Hepatocyte (in vitro differentiated cells): ENCODE measurements at places on chromosomes 13 and 19. TPM values are rescaled to one million over a fixed set of nuclear protein-coding genes. Genes with fewer than 3 reads are reported as not detected.

The ZNF442 gene
- polyA plus RNA-seq = 1.3 and 4.4 TPM in 2 replicates

- H3K4me1 ChIP-seq = no peaks in the 10 kb centered on the region
- DNase-seq = no peak
- H3K27me3 ChIP-seq = no peaks in the 10 kb centered on the region
- no peak within 1 kb of the TSS for H3K4me3 ChIP-seq
- no peak within 1 kb of the TSS for H3K27ac ChIP-seq
- no peaks in the 10 kb centered on the region for H3K36me3 ChIP-seq
These were observed at the start of gene MUC16 for GRCh38 chr19:9009935-9010651. TSS of gene MUC16 (minus strand) at chr19:9010409.

GRCh38 chr19:5803752-5804515 lies 933 bp upstream of the NRTN start:
- no peaks in the 10 kb centered on the region for H3K36me3 ChIP-seq
- peak; percentile 98 for DNase-seq
- peak overlapping the region; percentile 24 for H3K4me3 ChIP-seq

The CEACAM3 gene
- polyA plus RNA-seq = not detected in 2 replicates

DNA sequence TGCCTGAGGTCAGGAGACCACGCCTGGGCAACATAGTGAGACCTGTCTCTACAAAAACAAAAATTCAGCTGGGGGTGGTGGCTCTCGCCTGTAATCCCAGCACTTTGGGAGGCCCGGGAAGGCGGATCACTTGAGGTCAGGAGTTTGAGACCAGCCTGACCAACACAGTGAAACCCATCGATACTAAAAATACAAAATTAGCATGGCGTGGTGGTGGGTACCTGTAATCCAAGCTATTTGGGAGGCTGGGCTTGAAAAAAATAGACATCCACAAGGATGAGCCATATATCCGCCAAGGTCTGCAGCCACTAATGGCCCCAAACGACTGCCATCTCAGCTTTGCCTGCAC lies 3.1 kb downstream of the RPS16 start:
- H3K27ac ChIP-seq = no peak overlapping the region
- H3K4me3 ChIP-seq = no peak overlapping the region
- no peaks in the 10 kb centered on the region for H3K27me3 ChIP-seq

DNA sequence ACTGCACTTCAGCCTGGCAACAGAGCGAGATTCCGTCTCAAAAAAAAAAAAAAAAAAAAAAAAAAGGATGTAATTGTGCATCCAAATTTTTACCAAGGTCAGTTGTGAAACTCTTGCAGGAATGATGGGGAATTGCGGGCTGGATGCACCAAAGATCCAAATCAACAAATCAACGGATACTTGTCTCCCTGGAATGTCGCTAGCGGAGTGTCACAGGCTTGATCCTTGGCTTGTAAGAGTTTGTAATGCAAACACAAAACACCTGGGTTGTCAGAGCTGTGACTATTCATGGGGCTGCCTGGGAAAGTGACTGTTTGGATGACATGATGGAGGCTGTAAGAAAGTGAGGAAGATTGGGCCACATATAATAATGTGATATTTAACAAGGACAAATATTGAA lies 4.2 kb downstream of the KANK3 start:
- peaks cover 8% of the 10 kb centered on the region for H3K4me1 ChIP-seq
- no peak overlapping the region for H3K27ac ChIP-seq
- H3K4me3 ChIP-seq = no peak overlapping the region

The SPRED3 gene
- polyA plus RNA-seq = 2.3 and 3.9 TPM in 2 replicates

The GNG8 gene
- polyA plus RNA-seq = 2.4 and 4.6 TPM in 2 replicates

GRCh38 chr13:62525652-62526051 lies 1110.0 kb upstream of the PCDH20 start:
- H3K27ac ChIP-seq = no peak overlapping the region
- H3K36me3 ChIP-seq = no peaks in the 10 kb centered on the region

DNA sequence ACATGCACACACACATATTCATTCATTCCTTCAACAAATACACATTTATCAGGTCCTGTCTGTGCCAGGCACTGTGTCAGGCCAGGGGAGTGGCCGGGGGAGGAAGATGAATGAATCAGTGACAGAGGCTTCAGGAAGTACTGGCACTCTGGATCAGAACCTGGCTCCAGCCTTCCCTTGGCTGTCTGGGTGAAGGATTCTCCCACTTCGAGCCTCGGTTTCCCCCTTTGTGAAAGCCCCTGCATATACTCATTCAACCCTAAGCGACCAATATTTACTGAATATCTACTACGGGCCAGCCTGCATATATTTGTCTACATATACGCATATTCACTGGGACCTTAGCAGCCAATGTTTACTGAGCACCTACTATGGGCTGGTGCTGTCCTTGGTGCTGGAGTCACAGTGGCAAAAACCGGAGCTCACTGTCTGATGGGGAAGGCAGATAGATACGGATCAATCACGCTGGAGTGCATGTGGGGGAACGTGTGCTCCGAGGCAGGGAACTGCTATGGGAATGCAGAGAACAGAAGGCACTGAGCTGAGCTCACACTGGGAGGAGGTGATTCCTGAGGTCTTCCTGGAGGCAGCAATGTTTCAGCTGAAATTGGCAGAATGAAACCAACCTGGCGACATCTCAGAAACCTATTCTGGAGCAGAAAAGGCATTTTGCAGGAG lies 636 bp upstream of the ZNF579 start:
- no peaks in the 10 kb centered on the region for H3K27me3 ChIP-seq
- peak; percentile 50 for DNase-seq
- peak overlapping the region; percentile 78 for H3K4me3 ChIP-seq
- H3K36me3 ChIP-seq = no peaks in the 10 kb centered on the region

The KIR2DL1 gene
- polyA plus RNA-seq = not detected in 2 replicates

DNA sequence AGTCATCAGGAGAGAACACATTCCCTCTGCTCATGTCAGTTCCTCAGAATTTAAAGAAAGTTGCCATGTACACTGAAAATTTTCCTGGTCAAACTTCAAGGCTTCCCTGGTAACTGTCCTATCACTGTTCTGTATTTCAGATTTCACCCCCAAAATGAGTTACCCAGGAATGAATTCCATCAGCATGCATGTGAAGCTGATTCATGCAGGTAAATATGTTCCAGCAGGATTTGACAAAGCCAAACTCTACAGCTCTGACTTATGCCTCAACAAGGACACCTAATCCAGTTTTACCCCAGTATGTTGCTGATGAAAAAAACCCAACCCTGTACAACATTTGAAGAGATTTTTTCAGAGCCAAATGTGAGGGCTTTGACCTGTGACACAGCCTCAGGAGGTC lies 21.5 kb downstream of the LIG4 start:
- H3K4me3 ChIP-seq = no peak overlapping the region
- no peaks in the 10 kb centered on the region for H3K4me1 ChIP-seq
- no peaks in the 10 kb centered on the region for H3K27me3 ChIP-seq
